ENCODE measurements at places on chromosomes 6 and 20.

- no peak for DNase-seq
Observed at GRCh38 chr6:33251395-33252012, 20.2 kb downstream of the VPS52 start.

DNA sequence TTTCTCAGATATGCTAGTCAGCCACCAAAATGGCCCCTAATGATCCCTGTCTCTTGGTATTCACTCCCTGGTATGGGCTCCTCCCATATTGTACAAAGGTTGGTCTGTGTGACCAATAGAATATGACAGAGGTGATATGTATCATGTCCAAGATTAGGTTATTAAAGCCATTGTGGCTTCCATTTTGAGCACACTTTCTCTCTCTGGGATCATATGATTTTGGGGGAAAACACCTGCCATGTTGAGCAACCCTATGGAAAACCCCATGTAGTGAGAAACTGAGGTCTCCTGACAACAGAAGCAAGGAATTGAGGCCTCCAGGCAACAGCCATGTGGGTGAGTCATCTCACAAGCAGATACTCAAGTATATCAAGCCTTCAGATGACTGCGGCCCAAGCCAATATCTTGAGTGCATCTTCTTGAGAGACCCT, 7.1 kb upstream of the ZNF318 start:
- no peak for DNase-seq

DNA sequence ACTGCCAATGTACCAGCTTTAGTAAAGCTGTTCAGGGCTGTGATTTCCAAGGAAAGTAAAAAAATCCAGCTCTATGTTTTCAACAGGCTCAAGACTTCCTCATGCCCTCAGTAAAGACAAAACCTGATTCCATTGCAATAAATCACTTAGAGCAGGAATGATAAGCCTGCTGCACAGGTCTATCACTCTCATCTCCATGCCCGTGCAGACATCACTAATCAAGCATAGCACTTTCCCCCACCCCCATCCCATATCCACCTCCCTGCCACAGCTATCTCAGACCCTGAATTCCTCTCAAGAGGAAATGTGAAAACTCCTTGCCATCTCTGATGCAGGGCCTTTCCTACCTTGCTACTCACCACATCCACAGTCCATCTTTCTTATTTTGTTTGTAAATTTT, 554.9 kb downstream of the MAFB start:
- DNase-seq = no peak

- no peak for DNase-seq
Observed at GRCh38 chr6:21769405-21769861, 175.9 kb downstream of the SOX4 start.

- no peak for DNase-seq
Observed at GRCh38 chr6:45653117-45653883, 275.6 kb upstream of the SUPT3H start.

- no peak for DNase-seq
Observed at GRCh38 chr20:19820555-19821211, 62.6 kb downstream of the RIN2 start.

- no peak for DNase-seq
Observed at GRCh38 chr6:161138543-161139303, 135.1 kb downstream of the AGPAT4 start.

DNA sequence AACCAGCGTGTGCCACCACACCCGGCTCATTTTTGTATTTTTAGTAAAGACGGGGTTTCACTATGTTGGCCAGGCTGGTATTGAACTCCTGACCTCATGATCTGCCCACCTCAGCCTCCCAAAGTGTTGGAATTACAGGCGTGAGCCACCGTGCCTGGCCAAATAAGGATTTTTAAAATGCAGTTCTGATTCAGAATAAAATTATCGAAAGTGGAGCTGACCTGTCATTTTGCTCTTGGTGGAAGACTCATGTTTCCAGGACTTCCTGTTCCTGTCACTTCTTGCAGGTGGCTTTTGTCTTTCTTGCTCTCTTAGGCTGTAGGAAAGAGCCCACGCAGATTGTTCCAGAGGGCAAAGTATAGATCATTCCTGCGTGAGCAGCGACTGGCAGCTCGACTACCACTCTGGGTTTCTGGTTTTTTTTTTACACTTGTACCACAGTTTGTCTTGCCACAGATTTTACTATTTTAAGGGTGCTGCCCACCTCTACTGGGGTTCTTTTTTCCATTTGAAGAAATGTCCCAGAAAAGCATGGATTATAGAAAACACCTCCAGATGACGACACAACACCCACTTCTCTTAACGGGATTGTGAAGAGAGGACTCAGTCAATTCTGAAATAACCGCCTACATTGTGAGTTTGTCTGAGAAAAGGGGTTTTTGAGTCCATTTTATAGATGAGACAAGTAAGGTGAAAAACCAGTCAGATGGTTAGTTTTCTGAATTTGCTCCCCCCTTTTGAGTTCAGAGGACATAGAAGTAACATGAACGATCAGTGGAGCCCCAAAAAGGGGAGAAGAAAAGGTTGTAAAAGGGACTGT, 7.5 kb downstream of the JARID2 start:
- DNase-seq = no peak

DNA sequence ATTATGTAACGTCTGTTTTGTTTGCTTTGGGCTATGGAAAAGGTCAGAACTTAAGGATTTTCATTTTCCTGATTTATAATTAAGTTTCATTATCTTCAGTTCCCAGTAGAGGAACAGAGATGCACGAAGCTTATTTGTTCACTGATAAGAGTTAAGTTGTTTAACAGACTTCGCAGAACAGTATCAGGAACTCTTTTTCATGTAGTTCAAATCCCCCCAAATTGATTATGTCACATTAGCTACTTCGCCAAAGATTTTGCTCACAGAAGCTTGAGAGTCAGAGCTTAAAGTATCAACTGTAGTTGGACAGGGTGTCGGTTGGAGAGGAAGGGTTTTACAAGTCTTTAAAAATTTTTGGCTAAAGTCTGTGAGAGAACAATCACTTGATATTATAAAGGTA, 43.4 kb downstream of the ZHX3 start:
- DNase-seq = no peak

DNA sequence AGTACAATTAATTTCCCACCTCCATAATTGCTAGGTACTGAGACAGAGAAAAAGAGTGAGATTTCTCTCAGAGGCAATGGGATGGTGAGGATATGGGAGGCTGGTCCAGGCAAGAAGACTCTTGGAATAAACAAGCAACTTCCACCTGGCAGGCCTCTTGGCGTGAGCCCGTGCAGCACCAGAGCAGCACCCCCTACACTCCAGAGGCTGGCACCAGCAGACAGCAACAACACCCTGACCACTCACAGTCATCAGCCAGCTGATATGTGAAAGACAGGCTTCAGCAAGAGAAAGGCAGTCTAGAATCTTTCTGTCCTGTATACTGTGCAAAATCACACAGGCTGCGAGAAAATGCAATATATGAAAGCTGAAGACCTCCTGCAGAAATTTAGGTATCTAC, 59.7 kb downstream of the KIF13A start:
- DNase-seq = no peak

- DNase-seq = peak; percentile 65
Observed at GRCh38 chr6:28884423-28885131, 39.2 kb downstream of the TRIM27 start.

DNA sequence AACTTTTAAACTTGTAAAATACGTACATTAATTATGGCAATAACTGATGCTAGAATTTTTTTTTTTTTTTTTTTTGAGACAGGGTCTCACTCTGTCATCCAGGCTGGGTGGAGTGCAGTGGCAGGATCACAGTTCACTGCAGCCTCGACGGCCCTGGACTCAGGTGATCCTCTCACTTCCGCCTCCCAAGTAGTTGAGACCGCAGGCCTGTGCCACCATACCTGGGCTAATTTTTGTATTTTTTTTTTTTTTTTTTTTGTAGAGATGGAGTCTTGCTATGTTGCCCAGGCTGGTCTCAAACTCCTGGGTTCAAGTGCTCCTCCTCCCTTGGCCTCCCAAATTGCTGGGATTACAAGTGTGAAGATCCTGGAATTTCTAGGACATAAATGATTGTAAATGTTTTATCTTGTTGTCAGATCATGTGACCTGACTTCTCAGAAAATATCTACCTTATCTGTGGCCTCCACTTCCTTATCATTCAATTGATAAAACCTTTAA, 2.2 kb upstream of the CD2AP start:
- no peak for DNase-seq

DNA sequence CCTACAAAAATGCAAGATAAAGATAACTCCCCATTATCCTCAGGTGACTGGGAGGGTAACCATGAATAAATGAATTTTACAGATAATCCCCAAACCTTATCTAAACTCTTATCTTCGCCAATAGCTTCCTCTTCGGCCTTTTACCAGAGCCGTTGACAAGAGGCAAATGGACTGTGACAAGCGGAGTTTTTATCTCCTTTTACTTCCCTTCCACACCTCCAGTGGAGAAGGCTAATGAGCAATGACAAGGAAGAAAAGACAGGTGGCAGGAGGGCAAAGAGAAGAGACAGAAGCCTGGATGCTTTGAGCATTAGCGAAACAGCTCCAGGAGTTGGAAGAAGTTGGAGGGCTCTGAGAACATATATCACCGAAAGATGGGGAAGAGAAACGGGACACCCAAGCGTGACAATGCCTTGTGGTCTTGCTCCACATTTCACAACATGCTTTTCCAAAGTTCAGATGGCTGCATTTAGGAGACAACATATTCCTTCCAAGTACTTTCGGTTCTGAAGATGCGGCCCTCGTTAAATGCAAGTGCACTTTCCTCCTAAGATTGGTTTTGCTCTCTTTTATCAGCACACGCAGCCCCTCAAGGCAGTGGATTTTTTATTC, 69.2 kb downstream of the PRDM1 start:
- no peak for DNase-seq

DNA sequence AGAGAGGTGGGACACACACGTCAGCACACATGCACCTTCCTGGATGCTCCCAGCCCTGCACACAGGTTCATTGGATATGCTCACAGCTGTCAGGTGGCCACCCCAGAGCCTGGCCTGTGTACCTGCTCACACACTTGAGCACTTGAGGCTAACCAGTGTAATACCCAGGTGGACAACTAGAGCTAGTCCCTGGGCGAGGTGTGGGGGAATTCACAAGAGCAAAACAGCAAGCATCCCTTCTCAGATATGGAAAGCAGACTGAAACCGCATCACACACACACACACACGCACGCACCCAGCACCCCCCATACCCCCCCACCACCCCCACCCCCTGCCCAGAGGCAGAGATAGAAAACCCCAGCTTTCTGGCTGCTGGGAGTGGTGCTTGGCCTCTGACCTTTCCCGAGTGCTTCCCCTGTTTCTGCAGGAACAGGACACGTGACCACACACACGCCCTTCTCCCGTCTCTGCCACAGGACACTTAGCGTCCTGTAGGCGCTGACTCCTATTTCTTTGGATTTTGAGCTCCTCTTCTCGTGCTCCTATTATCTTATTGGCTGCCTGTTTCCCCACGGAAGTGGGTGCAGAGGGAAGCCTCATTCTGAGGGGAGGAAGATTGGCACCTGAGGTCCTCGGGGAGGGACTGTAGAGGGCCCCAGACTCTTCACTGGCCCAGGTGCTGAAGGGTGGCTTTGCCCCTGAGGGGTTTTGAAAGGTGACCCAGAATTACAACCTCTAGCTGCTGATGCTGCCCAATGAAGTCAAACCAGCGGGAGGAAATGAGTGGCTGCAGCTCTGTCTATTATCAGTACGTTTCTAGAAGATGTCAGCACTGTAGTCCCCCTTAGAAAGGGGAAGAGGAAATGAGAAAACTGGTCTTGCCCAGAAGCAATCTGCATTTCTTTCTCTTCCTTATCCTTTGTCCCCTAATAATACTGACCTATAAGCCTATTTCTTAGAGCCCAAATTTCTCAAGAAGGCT, 65.8 kb downstream of the SYTL3 start:
- DNase-seq = no peak

- DNase-seq = no peak
Observed at GRCh38 chr20:17171746-17172280, 55.0 kb upstream of the PCSK2 start.

DNA sequence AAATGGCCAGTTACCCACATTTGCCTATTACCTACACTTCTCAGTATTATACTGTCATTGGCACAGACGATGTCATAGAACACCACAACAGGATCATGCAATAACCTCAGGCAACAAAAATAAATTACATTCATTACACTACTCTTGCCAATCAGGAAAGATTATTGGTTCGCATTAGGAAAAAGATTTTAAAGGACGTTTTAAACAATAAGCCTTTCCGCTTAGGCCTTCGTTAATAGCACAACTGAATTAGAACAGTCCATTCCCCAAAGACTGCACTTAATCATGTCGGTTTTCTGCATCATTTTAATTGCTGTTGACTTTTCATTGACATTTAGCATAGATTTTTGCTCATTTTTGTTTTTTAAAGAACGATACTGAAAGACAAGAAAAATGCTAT, 912 bp upstream of the SENP6 start:
- no peak for DNase-seq

DNA sequence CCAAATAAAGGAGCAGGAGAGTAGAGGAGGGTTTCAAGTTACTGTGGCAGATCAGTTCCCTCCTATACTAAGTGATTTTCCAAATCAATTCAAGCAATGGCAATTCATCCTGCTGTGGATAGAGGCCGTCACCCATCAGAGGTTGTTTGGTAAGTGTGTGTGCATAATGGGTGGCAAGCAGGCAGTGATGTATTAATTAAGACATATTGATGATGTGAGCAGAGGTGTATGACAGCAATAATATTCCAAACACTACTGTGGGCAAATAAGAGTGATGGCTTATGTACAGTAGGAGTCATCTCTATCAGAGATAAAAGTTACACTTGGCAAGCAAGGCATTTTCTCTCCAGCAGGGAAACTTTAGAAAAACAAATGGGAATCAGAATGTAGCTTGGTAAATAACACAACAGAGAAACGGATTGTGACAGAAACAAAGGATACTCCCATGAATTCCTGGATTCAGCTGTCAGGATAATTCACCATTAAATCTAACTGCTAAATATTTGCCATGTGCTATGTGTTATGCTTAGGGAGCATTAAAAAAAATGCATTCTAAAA, 196.3 kb downstream of the KHDC1L start:
- DNase-seq = no peak

DNA sequence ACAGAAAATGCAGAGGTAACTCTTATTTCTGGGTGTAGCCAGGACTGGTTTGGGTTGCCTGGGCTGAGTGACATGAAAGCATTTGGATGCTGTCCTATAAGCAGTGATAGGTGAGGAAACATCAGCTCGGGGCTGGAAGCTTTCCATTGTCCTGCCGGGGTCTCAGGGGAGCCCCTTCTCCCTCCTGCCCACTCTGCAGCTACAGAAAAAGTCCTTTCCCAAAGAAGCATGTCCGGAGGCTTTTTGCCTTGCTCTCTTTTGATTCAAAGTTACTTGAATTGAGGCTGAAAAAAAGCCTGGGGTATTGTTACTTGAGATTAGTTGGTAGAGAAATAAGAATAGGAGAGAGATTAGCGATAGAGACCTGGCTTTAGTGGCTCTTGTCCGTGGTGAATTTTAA, 90.7 kb upstream of the ZNFX1 start:
- DNase-seq = no peak

Measured in activated T-cell treated with anti-CD3 and anti-CD28 coated beads for 24 hours (primary cell).